ENCODE measurements at places on chromosomes 7 and 10.

- no peak for DNase-seq
Measured at GRCh38 chr10:9602998-9603397, 1414.7 kb upstream of the CELF2 start.

DNA sequence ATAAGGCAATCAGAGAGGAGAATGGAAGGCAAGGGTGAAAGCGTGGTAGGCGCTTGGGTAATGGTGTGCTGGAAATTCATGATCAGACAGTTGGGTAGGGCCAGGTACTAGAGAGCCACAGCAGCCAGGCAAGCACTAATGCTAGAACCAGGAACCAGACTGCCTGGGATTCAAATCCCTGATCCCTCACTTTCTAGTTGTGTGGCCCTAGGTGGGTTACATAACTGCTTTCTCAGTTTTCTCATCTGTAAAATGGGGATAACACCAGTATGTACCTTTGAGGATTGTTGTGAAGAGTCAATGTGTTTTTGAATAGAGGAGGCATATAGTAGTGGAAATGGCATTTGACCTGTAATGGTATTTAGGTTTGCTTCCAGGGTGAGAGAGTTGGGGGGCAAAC lies 225.9 kb downstream of the LRMDA start:
- no peak for DNase-seq

GRCh38 chr10:15245530-15245929 lies 77.0 kb upstream of the NMT2 start:
- peak; percentile 59 for DNase-seq

DNA sequence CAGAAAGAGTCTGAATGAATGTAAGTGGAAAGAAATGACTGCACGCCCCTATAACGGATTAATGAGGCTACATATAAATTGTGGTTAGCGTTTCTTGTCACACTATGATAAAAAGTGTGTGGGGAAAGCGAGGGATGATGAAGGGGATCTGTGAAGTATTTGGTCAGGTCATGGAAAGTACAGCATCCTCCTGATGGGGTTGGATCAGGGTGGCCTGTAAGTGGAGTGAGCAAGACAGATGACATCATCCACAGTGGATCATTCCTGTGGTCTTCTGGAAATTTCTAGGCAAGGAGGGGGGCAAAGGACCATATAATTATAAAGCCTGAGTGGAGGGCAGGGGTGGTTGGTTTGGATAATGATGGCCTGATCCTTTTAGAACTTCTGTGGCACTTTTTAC lies 606.0 kb downstream of the INHBA start:
- no peak for DNase-seq

DNA sequence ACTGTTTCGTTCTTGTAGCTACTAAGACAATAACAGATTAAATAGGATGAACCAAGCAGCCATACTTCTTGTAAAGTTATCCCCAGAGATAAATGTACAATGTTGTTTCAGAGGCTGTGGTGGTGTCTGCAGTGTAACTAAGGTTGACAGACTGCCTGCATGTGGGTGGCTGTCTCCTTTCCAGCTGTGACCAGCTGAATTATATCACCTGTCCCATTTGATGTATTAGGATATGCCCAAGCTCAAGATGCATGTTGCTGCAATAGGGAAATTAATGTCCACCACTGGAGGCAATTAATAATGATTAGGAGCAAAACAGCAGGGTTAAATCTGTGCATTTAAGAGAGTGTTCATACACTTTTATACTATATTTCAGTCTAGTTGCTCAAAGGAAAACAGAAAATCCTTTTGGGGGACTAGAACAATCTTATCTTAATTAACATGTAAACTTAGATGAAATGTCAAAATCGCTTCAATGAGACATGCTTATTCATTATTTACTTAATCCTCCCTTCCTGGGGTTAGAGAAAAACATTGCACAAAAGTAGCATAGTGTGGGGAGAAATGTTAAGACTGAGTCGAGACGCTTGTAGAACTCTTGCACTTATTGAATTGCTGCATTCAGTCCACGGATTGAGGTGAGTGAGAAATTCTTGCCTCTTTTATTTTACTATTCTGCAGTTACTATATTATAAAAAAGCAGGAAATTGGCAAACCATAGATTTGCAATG lies 269.0 kb downstream of the SNX10 start:
- no peak for DNase-seq

GRCh38 chr10:11253385-11254002 lies 235.8 kb downstream of the CELF2 start:
- DNase-seq: no peak

GRCh38 chr7:7595451-7595850 lies 28.8 kb downstream of the MIOS start:
- no peak for DNase-seq

DNA sequence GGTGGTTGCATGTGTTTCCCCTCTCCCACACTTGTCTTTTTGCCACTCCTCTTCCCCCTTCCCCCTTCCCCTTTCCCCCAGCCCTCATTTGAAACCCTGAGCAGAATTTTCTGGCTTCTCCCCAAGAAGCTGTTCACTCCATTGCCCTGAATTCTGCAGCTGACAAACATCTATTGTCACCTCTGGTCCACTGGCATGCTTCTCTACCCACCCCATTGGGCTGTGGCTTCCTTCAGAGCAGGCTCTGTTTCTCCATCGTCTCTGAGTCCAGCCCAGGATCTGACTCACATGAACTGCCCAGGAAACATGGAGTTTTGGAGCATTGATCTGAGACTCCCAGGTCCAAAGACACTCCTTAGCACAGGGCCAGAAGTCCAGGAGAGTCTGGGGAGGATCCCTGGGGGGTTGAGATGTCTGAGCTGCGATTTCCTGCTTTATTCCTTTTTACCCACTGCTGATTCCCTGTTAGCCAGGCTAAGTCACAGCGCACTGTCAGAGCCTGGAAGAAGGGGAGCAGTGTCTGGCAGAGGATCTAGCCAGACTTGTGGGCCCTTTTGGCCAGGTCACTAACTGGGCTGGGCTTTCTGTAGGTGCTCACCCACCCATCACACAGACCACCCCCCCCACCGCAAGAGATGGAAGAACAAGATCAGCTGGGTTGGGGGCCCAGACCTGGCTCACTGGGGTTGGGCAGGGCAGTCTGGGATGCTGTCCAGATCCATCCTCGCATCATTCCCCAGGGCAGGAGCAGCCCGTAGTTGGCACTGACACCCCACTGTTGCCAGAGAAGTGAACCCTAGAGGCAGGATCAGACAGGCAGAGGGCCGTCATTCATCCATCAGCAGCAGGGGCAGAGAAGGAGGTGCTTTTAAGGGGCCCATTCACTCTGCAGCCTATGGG lies 3.5 kb downstream of the CHAT start:
- no peak for DNase-seq

GRCh38 chr7:68785036-68785435 lies 813.2 kb upstream of the AUTS2 start:
- no peak for DNase-seq

DNA sequence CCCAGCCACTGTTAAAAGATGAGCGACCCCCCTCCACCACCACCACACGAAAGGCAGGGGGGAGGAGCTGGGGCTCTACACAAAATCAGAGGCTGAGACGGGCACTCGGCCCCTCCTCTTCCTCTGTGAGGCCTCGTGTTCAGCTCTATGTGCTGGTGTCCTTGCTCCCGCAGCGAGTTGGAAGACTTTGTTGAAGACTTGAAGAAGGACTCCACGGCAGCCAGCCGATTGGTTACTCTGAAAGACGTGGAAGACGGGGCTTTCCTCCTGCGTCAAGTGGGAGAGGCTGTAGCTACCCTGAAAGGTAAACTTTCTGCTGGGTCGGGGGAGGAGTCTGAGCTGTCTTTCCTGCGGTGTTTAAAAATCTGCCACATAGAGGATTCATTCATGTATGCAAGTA lies 203.7 kb downstream of the ARHGAP21 start:
- peak; percentile 10 for DNase-seq

DNA sequence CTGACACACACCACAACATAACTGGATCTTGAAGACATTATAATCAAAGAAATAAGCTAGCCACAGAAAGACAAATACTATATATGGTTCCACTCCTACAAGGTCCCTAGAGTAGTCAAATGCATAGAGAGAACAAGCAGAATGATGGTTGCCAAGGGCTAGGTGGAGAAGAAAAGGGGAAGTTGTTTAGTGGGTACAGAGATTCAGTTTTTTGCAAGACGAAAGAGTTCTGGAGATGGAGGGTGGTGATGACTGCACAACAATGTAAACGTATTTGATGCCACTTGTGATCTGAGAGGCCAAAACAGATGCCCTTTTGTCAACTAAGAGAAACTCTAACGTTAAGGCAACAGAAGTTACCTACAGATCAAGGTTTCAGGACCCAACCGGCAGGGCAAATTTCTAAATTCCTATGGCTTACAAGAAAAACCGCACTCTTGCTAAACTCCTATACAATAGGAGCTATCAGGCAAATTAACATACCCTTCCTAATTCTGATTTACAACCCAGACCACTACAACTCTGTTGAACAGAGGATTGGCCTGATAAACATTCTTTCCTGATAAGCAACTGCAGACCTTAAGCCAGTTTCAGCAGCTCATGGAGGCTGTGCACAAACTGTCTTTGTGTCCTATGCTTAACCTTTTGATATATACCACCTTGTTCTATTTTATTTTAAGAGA lies 69.0 kb downstream of the FAM107B start:
- no peak for DNase-seq

DNA sequence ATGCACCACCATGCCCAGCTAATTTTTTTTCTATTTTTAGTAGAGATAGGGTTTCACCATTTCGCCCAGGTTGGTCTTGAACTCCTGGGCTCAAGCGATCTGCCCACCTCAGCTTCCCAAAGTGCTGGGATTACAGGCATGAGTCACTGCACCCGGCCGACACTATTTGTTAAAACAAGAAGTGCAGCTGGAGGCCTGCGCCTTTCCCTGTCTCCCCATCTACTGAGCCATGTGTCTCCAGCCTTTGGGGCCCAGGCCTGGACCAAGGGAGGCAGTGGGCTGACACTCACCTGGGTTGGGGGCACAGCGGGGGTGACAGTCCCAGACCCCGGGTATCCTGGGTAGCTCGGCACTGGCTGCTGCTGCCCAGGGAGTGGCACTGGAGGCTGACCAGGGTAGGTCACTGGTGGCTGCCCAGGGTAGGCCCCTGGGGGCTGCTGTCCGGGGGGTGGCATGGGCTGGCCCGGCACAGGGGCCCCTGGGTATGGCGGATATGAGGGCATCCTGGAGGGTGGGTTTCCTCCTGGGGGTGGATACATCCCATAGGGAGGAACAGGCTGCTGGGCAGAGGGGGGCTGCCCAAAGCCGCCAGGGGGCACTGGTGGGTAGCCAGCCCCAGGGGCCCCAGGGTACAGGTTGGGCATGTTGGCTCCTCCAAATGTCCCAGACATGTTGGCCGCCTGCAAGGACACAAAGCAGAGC lies 36.3 kb downstream of the PLAC9 start:
- DNase-seq: peak; percentile 29

GRCh38 chr7:119007236-119007635 lies 782.7 kb downstream of the ANKRD7 start:
- DNase-seq: no peak

GRCh38 chr10:14554091-14554490 lies 220.6 kb downstream of the FAM107B start:
- DNase-seq: no peak

DNA sequence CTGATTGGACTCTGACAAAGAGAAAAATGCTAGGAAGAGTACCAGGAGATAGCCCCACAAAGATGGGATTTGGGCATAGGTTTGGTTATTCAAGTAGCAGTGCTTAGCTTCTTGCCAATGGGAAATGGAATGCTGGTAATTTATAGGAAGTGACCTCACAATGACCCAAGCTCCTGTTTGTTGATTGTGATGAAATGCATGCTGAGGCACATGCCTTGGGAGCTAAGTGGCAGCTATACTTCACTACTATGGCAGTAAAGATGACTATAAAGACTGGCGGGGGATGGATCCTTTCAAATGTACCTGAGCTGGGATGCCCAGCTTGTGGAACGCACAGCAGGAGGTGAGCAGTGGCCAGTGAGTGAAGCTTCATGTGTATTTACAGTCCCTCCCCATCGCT lies 153.8 kb downstream of the ZNF22 start:
- no peak for DNase-seq

GRCh38 chr7:130489140-130489983 lies 2.5 kb upstream of the MEST start:
- peak; percentile 15 for DNase-seq

DNA sequence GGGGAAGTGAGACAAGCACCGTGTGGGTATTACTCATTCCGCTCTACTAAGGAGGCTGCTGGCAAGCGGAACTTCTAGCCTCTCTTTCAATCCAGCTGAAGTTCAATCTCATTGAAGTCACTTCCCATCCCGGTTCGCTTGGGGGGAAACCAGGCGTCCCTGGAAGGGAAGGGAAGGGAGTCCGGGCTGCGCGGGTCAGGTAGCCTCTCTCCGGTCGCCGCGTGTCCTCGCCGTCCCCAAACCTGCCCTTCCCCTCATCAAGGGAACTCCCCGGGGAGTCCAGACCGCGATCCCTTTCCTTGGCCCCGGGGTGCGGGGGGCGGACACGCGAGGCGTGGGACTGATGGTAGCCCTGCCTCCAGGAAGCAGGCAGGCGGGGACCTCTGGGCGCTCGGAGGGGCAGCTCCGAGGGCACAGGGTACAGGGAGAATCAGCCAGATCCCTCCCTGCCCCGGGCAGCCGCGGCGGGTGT lies 598 bp upstream of the ZEB1 start:
- peak; percentile 35 for DNase-seq

- DNase-seq: no peak
Measured at GRCh38 chr10:137606-138005, 2.4 kb downstream of the ZMYND11 start.

- DNase-seq: no peak
Measured at GRCh38 chr10:2210088-2210487, 472.8 kb upstream of the ADARB2 start.

- DNase-seq: peak; percentile 65
Measured at GRCh38 chr10:33566426-33566825, 232.0 kb upstream of the NRP1 start.

DNA sequence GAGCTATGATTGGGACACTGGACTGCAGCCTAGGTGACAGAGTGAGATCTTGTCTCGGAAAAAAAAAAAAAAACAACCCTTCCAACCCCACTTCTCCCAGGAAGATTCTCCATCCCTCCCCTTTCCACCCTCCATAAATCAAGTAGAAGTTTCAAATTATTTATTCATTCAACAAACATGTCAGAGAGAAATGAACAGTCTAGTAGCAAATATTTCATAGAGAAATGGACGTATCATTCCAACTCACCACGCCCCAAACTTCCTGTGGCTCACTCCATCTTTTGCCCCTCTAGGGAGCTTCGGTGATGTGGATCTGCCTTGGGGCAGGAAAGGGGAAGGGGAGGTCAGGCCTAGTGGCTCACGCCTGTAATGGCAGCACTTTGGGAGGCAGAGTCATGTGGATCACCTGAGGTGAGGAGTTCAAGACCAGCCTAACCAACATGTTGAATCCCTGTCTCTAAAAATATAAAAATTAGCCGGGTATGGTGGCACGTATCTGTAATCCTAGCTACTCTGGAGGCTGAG lies 638 bp upstream of the TRAPPC14 start:
- DNase-seq: no peak

DNA sequence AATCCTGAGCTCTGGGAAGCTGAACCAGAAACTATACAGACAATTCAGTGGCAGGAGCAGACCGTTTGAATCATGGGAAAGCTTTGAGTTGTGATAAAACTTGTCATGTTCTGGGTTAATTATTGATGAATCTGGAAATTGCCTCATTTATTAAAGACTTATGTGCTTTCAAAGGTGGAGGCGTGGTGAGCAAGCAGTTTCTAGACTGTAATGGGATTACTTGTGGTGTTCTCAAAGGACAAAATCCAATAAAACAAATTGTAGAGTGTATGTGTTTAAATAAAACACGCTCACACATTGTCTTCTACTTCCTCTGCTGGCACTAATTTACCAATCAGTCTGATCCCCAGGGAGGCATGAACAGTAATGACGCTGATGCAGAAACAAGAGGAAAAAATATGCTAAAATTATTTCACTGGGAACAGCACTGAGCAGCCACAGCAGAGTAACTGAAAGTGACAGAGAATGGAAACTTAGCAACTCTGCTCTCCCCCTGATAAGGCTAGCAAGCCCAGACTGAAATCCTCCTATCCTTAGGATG lies 25.1 kb downstream of the PARD3 start:
- no peak for DNase-seq

Measured in neural progenitor cell (in vitro differentiated cells).